ENCODE measurements at places on chromosomes 11 and 22. TPM values are rescaled to one million over a fixed set of nuclear protein-coding genes. Genes with fewer than 3 reads are reported as not detected.

GRCh38 chr22:25134028-25134427 is 65.6 kb upstream of the CRYBB3 start:
- DNase-seq = no peak

- DNase-seq = no peak
Observed at GRCh38 chr22:23080613-23081290, 10.4 kb downstream of the GNAZ start.

DNA sequence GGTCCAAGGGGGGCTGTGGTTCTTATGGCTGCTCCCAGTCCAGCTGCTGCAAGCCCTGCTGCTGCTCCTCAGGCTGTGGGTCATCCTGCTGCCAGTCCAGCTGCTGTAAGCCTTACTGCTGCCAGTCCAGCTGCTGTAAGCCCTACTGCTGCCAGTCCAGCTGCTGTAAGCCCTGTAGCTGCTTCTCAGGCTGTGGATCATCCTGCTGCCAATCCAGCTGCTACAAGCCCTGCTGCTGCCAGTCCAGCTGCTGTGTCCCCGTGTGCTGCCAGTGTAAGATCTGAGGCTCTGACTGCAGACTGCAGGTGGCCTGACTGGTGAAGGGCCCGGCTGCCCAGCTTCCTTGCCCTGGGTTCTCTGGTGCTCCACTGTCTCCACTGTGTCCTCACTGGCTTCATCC is 696 bp downstream of the KRTAP5-5 start:
- DNase-seq = no peak

Gene FJX1
- 1.2 TPM for total RNA-seq

Gene BCO2
- total RNA-seq = 1.2 TPM

- no peak for DNase-seq
Observed at GRCh38 chr11:129840236-129840635, 24.6 kb downstream of the TMEM45B start.

GRCh38 chr22:36252754-36253522 is at the start of gene APOL1:
TSS of gene APOL1 (plus strand) at chr22:36253133. CDS start at chr22:36254956, 1,823 bp downstream.
- DNase-seq = peak; percentile 32

DNA sequence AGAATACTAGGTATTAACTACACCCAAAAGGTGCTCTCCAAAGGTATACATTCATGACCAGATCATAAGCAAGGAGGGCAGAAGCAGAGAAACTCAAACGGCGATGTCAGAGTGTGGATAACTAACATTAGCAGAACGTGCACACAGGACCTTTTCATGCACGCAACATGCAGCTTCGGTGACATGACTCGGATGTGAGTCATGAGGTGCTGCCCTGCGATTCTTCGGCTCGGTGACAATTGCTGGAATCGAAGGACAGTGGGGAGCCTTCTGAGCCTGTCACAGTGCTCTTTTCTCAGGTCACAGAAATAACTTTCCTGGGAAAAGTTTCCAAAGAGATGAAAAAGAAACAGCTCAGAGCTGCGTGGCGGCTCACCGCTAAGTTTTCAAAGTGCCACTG is 418.5 kb upstream of the SYN3 start:
- DNase-seq = no peak

Gene RCOR2
- 3.2 TPM for total RNA-seq

Gene PACSIN3
- not detected for total RNA-seq

- peak; percentile 21 for DNase-seq
Observed at GRCh38 chr11:88174709-88175568, at the start of gene RAB38. TSS of gene RAB38 (minus strand) at chr11:88175443. CDS start at chr11:88175384, 59 bp downstream.

Gene TRIM22
- 49.7 TPM for total RNA-seq

DNA sequence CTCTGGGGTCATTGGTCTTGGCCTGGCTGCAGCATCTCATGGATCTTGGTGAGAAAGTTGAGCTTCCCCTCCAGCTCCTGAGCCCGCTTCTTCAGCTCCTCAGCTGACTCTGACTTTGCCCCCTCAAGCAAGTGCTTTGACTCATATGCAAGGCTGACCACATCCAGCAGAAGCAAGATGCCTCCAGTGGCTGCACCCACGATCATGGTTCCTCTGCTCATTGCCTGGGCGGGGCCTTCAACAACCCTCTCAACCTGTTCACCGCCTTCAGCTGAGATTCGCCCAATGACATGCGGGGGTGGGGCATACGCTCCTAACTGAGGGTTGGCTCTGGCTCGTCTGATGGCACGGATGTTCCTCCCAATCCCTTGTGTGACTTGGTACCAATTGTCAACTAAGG is 11.9 kb downstream of the APOL2 start:
- no peak for DNase-seq

DNA sequence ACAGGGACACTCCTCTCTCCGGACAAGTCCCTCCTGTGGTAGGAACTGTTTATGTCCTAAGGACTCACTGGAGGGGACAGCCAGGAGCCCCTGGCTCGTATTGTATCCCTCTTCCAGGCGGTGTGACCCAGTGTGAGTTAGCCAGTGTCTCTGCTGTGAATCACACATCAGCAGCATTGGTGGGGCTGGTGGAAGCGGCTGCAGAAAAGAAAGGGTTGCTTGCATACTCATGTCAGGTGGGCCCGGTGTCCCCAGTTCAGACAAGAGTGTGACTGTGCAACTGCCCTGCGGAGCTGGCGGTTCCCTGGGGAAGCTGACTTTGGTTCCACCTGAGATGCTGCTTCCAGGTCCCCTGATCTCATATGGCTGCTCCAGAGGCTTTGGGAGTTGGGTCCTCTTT is 99.4 kb downstream of the ZBTB16 start:
- DNase-seq = no peak

- no peak for DNase-seq
Observed at GRCh38 chr11:131253142-131253655, 117.2 kb upstream of the NTM start.
